ENCODE measurements at places on chromosomes 7 and 10.

GRCh38 chr10:62540389-62540788 lies 166.2 kb downstream of the ZNF365 start:
- no peak for DNase-seq

DNA sequence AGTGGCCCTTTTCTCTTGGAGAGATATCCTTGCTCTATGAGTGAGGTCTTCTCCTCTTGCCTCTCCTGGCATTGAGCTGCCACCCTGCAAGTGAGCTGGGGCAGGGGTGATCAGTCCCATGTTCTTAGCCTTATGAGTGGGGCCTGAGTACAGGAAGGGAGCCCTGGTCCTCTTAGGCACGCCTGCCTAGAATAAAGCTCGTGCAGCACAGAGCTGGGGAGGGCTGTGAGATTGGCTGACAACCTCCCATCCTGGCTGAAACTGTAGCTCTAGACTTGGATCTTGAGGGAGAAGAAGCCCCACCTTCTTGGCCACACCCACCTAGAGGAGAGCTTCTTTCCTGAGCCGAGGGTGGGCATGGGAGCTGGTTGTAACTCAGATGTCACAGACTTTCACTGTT lies 305.0 kb upstream of the ZNF32 start:
- no peak for DNase-seq

- no peak for DNase-seq
Measured at GRCh38 chr10:90354914-90355313, 502.9 kb downstream of the HTR7 start.

GRCh38 chr7:135831455-135832195 lies 83.0 kb upstream of the FAM180A start:
- no peak for DNase-seq

- DNase-seq, result no peak
Measured at GRCh38 chr7:91942312-91942711, 1.6 kb downstream of the AKAP9 start.

GRCh38 chr10:16690417-16690816 lies 126.8 kb downstream of the RSU1 start:
- DNase-seq, result no peak

DNA sequence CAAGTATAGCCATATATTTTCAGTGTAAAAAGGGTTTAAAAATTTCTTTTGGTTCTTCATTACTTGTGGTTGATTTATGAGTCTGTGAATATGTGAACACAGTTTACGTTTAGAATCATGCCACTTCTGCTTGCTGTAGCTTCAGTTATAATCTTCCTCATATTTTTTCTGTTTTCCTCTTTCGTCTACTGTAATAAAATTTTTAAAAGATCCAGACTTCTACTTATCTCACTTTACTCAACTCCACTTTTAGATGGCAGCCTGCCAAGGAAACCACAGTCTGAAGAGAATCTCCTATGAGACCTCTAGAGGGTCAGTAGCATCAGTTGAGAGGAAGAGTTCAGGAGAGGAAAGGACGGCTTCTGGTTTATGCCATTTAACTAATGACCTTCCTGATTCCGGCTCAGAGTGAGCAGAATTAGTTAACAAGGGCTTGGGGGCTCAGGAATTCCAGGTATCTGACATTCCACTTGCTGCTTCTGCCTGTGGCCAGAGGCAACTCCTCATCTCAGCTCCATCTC lies 21.4 kb downstream of the CREB5 start:
- DNase-seq, result no peak

GRCh38 chr10:114401195-114401791 lies 3.0 kb downstream of the AFAP1L2 start:
- DNase-seq, result no peak

DNA sequence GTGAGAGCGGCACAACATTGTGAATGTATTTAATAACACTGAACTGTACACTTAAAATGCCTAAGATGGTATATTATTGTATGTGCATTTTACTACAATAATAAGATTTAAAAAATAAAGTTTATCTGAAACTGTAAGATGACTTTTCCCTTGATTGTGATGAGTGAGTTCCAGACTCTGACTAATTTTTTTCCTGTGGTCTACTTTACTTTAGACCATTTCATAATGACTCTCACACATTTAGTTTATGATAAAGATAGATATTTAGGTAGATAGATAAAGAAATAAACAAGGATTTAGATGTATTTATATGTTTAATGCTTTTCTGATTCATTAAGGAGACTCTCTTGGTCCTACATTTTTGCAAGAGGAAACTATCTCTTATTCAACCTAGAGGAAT lies 835.9 kb upstream of the SORCS1 start:
- no peak for DNase-seq

GRCh38 chr7:66110856-66111255 lies 3.8 kb upstream of the CRCP start:
- no peak for DNase-seq

DNA sequence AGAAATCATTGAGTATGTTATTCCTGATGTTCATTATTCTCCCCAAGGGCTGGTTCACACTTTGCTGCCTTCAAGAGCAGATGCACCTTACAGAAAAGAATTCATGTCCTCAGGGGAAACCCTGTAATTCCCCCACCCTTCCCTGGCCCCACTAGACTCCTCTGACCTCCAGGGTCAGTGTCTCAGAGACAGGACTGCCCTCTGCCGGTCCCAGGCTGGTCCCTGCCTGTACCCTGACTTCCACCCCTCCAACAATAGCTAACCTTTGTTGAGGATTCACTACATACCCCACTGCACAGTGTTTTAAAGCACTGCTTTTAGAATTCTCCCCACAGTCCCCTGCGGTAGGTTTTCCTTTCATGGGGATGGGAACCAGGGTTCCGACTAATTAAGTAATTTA lies 4.4 kb upstream of the SEPHS1 start:
- DNase-seq, result no peak

- DNase-seq, result no peak
Measured at GRCh38 chr10:26430641-26431163, 7.4 kb upstream of the APBB1IP start.

DNA sequence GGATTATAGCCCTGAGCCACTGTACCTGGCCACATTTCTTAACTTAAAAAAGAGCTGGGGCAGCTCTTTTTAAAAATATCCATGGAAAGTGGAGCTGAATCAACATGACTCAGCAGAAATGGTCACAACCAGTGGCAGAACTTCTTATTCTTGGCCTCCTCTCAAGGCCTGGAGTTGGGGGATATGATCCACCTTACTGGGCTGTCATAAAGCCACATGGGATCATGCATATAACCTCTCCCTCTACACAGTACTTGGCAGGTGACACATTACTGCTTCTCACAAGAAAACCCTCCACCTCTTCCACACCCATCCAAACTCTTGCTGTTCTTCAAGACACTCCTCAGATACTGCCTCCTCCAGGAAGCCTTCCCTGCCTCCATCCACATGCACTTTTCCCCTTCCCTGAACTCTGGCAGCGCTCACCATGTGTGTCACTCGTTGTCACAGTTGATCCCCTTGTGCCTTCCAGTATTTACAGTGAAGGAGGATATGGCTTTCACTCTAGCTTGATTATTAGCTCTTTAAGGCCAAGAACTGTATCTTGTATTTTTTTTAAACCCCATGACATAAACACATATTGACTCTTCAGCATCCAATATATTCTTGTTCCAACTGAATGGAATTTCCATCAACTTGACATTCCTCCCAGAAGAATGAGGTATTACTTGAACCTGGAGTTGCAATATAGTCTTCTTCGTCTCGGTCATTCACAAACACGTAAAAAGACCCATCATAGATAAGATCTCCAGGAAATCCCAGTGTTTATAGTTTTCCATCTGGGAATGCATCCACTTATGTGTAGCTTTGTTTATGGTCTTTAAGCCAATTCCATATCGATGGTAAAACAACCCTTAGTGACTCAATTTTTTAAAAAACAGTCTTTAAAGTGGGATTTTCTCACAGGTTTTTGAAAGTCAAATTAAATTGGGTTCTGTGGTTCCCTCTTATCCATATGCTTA lies 85.5 kb downstream of the TBXAS1 start:
- DNase-seq, result no peak

- DNase-seq, result no peak
Measured at GRCh38 chr7:133936074-133936473, 191.1 kb upstream of the LRGUK start.

DNA sequence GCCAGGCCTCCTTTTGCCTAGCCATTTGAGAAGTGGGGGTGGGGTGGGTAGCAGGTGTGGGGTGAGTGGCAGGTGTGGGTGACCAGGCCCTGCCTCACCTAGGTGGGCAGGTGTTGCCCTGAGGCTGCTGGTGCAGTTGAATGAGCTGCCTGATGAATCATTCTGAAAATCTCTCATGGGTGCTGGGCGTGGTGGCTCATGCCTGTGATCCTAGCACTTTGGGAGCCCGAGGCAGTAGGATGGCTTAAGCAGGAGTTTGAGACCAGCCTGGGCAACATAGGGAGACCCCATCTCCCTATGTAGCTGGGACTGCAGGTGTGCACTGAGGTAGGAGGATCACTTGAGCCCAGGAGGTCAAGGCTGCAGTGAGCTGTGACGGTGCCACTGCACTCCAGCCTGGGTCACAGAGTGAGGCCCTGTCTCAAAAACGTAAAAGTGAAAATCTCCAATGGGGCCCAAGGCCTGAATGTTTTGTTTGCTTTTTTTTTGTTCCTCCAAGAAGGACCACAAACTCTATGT lies 17.7 kb downstream of the TSPAN14 start:
- DNase-seq, result no peak
